Neural progenitor cell (in vitro differentiated cells): ENCODE measurements at places on chromosomes 2 and 18.

GRCh38 chr2:35428548-35428947 is 927.0 kb upstream of the CRIM1 start:
- peak; percentile 60 for DNase-seq

GRCh38 chr2:69168950-69169654 is 156.1 kb downstream of the ANTXR1 start:
- no peak for DNase-seq

- DNase-seq, result no peak
Observed at GRCh38 chr2:74924463-74925265, 33.8 kb upstream of the POLE4 start.

GRCh38 chr2:8277921-8278571 is 403.8 kb upstream of the ID2 start:
- DNase-seq, result no peak

DNA sequence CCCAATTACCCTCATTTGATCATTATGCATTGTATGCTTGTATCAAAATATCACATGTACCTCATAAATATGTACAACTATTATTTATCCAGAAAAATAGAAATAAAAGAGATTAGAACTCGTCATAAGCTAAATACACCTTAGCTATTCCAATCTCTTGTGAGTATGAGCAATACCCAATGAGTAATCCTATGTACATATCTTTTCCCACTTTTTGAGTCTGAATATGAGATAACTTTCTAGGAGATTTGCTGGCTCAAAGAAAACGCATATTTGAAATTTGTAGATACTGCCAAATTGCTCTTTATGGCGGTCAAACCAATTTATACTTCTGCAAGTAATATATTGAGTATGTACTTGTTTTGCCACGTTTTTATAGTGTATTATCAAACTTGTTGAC is 24.1 kb downstream of the PRKD3 start:
- DNase-seq, result no peak

DNA sequence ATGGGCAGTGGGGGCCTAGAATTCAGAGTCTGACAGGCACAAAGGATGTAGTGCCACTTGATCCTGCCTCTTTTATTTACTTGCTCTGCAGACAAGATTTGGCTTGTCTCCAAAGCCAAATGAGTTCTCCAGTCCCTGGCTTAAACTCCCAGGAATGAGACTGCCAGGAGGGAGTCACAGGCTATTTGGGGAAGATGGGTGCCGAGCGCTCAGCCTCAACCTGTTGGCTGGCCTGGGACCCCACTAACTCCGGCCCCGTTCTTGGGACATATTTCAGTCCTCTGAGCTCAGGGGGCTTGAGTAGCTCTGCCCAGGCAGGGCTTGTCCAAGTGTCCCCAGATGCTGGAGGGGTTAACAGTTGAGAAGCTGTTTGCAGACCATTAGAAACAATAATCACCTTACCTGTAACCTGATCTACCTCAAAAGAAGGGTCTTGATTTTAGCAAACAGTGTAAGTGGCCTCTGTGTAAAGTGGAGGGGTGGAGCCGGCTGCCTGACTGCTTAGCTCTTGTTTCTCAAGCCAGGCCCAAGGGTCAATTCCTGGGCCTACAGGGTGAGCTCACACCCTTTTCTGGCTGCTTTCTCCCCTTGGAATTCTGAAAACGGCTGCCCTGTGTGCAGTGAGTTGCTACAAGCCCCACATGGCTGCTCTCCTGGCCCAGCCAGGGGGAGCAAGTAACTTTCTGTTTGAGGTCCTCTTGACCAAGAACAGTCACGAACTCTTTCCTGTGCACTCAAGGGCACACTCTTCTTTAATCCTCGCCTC is 27.1 kb upstream of the FZD5 start:
- peak; percentile 64 for DNase-seq
